ENCODE measurements at places on chromosomes 1 and 21.

- peak; percentile 13 for DNase-seq
Observed at GRCh38 chr1:181398544-181398943, 84.8 kb upstream of the CACNA1E start.

GRCh38 chr1:19333587-19334354 lies 21.6 kb downstream of the SLC66A1 start:
- no peak for DNase-seq

GRCh38 chr1:92877792-92878191 lies 46.0 kb downstream of the RPL5 start:
- DNase-seq: no peak

DNA sequence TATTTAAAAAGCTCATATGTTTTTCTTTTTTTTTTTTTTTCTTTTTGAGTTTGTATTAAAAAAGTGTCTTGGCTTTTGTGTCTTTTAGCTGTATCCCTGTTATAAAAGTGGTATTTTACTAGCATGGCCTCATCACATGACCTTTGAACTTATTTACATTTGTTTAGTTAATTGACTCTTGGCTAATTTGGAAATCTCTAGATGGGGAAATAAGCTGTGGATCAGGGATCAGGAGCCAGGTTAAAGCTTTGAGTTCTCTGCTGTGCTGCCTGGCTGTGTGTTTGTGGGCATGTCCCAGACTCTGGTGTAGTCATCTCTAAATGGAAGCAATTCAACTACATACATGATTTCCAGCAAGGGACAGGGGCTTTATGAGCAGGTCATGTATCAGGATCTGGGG lies 56.5 kb downstream of the HHAT start:
- no peak for DNase-seq

DNA sequence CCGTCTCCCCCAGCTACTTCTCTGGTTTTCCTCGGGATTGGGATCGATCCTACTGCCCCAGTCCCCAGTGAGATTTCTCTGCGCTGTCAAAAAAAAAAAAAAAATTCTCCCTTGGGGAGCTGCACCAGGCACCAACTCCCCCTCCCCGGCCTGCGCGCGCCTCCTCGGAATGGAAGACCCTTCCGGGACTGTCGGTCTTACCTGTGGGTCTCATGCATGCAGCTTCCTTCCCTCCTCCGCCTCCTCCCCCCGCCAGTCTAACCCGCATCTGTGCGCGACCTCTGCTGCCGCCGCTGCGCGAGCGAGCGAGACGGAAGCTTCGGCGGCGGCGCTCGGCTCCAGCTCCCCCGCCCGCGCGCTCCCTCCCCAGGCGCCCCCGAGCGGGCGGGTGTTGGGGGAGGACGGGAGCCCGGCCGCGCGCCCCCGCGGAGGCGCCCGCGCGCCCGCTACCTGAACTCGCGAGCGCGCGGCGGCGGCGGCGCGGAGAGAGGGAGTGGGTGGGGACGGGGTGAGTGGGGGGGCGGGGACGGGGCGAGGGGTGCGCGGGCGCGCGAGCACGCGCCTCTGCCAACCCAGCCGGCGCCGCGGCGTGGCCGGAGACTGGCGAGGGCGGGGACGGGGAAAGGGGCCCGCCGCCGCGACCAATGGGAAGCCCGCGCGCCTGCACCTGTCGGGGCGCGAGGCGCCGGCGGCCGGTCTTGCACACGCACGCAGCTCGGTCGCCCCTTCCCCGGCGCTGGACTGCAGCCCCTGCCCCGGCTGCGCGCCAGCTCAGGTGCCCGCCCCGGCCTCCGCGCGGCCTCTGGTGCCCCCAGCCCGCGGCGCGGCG lies at the start of gene SUSD4:
SUSD4 (minus strand) TSS at position 321 of the 829 bp plus-strand sequence. CDS start 751 bp downstream, outside the sequence.
- peak; percentile 45 for DNase-seq

DNA sequence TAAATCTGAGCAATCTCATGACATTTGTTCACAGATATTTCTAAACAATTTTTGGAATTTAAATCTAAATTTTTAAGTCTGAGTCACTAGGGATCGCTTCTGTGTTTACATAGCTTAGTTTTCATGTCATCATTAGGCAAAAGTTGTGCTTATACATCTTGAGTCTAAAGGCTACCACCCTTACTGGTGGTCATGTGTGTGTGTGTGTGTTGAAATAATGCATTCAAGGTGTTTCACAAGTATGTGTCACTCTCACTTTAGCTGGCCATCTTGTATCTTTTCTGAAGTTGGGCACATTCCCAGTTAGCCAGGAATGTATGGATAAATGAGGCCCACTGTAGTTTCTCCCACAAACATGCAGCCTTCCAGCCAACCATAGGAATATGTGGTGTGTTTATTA lies 1162.5 kb upstream of the PRMT6 start:
- no peak for DNase-seq

DNA sequence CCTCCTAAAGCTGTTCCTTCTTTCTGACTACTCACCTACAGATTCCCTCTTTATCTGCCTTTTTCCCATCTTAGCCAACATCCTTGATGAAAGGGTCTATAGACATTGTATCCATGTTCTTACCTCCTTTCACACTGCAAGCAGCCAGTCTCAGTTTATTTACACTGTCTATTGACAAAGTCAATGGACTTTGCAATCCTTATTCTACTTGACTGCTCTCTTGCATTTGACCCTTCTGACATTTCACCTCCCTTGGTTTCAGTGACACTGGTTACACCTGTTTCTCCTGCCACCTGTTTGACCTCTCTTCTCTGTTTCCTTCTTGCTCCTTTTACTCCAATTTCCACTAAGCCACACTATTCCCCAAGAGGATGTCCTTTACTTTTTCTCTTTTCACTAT lies 224.0 kb upstream of the SNX7 start:
- DNase-seq: no peak

DNA sequence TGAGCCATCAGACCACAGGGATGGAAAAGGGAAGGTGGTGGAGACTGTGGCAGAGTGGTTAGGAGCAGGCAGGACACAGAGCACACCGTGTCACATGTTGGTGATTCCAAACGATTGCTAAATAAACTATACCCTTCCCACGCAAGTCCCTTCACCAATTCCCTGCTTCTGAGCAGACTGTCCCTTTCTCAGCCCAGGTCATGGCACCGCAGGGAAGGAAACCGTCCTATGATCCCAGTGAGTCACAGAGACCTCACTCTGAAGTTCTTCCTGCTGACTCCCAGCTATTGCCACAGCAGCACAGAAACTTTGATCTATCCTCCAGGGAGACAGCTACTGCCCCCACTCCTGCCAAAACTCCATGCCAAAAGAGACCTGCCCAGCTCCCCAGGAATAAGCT lies 19.2 kb downstream of the RIMS3 start:
- no peak for DNase-seq
